Lung (tissue), 17 donors: ENCODE measurements at places on chromosomes 12 and 14. TPM values are rescaled to one million over a fixed set of nuclear protein-coding genes. Genes with fewer than 3 reads are reported as not detected.

Gene PTHLH
- 3.0 TPM for total RNA-seq

GRCh38 chr14:70735043-70735442, 74.3 kb downstream of the MAP3K9 start:
- H3K27ac ChIP-seq, result no peak overlapping the region
- H3K4me3 ChIP-seq, result no peak overlapping the region
- H3K36me3 ChIP-seq, result no peaks in the 10 kb centered on the region
- H3K4me1 ChIP-seq, result no peaks in the 10 kb centered on the region

Gene STON2
- 26.4 TPM for total RNA-seq

- peaks cover 53% of the 10 kb centered on the region for H3K4me1 ChIP-seq
- peak overlapping the region; percentile 75 for H3K27ac ChIP-seq
- H3K4me3 ChIP-seq, result peak overlapping the region; percentile 46
- no peaks in the 10 kb centered on the region for H3K27me3 ChIP-seq
- H3K36me3 ChIP-seq, result no peaks in the 10 kb centered on the region
Measured at GRCh38 chr14:103521951-103522563, 573 bp downstream of the CKB start.

Gene MGAT2
- total RNA-seq, result 26.8 TPM

DNA sequence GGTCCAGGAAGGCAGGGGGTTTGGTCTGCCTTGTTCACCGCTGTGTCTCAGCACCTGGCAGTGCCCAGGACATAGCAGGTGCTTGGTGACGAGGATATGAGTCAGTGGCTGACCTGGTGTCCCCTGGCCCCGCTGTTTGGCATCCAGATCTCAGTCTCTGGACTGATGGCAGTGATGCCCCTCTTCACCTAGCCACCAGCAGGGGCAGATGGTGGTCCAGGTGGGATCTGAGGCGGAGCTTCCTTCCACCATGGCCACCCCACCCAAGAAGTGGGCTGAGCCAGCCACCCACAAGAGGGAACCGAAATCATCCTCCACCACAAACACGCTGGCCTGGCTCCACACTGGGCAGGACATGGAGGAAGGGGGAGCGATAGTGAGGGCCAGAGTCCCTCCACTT, 16.1 kb upstream of the SH2B3 start:
- H3K4me3 ChIP-seq, result no peak overlapping the region
- H3K27me3 ChIP-seq, result no peaks in the 10 kb centered on the region
- H3K27ac ChIP-seq, result no peak overlapping the region
- DNase-seq, result no peak
- H3K4me1 ChIP-seq, result no peaks in the 10 kb centered on the region

DNA sequence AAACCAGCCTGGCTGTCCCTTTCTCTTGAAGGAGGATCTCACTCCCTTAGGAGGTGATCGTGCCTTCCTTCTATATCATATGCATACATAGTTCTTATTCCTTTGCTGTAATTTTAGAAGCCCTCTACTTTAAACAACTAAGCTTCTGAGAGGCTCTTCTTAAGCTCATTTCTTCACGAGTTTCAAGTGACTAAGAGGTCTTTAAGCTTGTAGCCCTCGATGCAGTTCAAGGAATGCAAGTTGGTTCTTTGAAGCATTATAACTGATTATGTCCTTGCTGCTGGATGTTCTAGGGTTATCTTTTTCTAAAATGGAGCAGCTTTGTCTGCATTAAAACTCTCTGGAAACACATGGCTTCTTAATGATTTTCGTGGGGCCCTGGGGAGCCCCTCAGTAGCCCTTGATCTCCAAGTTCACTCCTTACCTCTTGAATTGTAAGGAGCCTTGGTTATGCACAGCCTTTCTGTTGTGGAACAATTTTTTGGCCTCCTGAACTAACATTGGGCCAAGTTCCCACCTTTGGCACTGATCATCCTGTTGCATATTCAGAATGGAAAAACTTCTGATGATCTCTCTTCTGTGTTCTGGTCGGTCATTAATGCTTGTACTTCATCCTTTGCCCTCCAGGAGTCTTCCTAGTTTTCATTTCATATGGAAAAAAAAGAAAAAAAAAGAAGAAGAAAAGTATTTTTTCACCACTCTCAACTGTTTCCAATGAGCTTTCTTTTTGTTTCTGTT, 12.6 kb downstream of the RASSF8 start:
- no peak for DNase-seq
- H3K27me3 ChIP-seq, result no peaks in the 10 kb centered on the region
- H3K4me1 ChIP-seq, result peaks cover 21% of the 10 kb centered on the region
- no peak overlapping the region for H3K27ac ChIP-seq
